GM18507 (cell line): ENCODE measurements at places on chromosomes 3 and 15.

DNA sequence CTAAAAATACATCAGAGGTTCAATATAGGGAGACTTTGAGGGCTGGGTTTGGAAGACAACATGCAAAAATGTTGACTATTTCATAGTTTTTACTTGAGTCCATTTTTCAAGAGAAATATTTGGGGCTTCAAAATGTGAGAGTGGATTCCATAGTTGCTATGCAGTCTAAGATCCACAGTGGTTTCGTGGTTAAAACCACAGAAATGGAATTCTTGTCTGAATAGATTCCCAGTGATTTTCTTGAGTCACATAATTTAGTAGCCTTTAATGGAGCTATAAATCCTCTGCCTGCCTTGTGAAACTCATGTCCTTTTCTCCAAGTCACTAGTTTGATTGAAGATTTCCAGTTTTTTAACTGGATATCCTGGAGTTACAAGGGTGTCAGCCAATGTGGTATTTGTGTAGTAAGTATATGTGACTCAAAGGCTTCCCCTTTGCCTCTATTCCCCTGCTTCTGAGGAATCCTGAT lies 94.7 kb upstream of the RBMS3 start:
- DNase-seq, result no peak

GRCh38 chr3:170350515-170351413 lies 6.8 kb upstream of the SKIL start:
- DNase-seq, result no peak

DNA sequence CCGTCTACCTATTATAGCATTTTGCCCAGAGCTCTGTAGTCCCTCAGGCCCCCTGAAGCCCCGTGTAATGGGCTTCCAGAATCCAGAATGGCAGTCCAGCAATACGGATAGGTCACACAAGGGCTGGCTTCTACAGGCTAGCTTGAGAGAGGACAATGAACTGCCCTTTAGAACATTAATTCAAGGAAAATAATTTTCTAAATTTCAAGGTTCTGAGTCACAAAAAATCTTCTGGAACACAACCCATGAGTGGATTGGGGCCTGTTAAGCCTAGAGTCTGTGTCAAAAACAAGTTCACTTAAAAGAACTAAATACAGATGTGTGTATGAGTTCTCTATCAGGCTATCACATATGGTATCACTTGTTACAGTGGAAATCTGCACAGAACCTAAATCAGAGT lies 28.8 kb downstream of the DCP1A start:
- DNase-seq, result no peak

DNA sequence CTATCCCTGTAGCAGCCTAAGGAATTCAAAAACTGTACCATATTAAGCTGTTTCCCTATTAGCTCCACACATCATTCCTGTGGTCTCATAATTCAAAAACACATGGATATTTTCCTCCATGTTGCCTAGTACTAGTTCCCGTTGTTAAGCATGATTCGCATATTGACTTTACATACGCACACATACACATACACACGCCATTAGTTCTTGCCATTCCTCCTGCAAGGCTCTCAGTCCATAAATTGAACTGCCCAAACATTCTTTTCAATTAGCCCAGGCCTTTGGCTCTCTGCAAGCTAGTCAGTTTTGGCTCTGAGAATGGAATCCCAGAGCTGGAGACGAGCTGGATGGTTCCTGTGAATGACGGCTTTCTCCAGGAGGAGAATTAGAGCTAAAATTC lies 57.2 kb upstream of the RAD18 start:
- no peak for DNase-seq

DNA sequence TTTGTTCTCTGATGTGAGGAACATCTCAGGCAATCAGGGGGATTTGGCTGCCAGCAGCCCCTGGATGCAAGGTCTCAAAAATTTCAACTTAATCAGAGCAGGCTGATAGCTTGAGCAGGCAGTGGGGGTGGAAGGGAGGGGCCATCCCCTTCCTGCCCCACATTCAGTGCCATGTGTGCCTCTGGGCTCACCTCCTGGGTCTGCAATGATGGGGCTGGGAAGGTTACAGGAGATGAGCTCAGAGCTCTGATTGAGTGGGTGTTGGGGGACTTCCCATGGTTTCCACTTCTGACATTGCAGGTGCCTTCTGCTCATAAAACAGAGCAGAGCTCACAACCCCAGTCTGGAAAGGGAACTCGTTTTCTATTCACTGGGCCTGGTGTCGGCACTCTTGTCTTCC lies 37.0 kb downstream of the PARP16 start:
- peak; percentile 15 for DNase-seq

DNA sequence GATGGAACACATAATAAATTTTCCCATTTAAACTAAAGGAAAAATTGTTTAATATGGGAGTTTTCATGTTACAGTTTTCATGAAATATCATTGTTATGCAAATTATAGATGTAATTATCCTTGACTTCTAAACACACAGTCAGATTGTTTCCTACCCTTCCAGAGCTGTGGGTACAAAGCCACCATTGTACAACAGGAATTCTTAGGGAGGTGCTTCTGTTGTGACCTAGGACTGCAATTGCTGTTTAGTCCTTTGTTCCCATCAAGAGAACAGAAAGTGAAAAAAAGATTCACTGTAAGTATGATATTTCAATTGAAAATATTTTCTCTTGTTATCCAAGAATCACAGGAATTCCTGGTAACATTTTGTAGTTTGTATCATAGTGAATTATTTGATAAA lies 455.3 kb upstream of the NAALADL2 start:
- DNase-seq, result no peak

- DNase-seq, result no peak
Observed at GRCh38 chr3:190644766-190645165, 130.9 kb downstream of the IL1RAP start.

- DNase-seq, result no peak
Observed at GRCh38 chr3:177657243-177657642, 460.0 kb upstream of the TBL1XR1 start.

GRCh38 chr3:11930084-11930483 lies 74.1 kb upstream of the SYN2 start:
- DNase-seq, result no peak

DNA sequence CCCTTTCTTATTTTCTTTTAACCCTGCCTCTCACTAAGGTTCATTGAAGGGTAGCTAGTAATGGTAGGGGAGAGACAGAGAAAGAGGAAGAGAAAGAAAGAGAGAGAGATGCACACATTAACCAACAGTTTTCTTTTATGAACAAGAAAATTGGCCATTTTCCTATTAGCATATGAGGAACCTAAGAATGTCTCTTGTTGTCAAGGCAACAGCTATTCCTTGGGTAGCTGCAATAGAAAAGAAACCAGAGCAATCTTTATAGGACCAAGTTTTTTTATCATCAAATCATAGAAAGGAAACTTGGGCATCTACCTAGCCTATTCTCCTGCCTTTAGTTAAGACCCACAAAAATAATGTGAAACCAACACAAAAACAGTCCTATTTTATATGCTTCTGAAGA lies 15.0 kb upstream of the CCDC39 start:
- no peak for DNase-seq

GRCh38 chr3:179706233-179706632 lies 53.4 kb downstream of the USP13 start:
- DNase-seq, result no peak

- no peak for DNase-seq
Observed at GRCh38 chr3:120642368-120642948, 39.6 kb downstream of the HGD start.
